NCI-H226 (cell line): ENCODE measurements at places on chromosomes 12 and 14.
A peak's percentile ranks its signal among the peaks of the same experiment; 100 is the strongest.

GRCh38 chr12:3752741-3753486 lies at the start of gene CRACR2A:
TSS of gene CRACR2A (minus strand) at chr12:3753109. CDS start at chr12:3696999, 56,110 bp downstream.
- no peak for DNase-seq

DNA sequence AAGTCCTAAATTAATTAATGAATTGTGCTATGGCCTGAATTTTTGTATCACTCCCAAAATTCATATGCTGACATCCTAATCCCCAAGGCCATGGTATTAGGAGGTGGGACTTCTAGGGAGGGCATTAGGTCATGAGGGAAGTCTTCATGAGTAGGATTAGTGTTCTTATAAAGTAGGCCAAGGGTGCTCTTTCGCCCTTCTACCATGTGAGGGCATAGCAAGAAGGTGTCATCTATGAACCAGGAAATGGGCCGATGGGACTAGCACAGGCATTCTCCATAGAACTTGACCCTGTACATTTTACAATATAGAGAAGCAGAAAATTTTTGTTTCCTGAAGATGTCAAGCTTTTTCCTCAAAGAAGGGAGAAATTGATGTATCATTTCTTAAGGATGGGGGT lies 12.5 kb downstream of the SYT10 start:
- peak; percentile 58 for DNase-seq

DNA sequence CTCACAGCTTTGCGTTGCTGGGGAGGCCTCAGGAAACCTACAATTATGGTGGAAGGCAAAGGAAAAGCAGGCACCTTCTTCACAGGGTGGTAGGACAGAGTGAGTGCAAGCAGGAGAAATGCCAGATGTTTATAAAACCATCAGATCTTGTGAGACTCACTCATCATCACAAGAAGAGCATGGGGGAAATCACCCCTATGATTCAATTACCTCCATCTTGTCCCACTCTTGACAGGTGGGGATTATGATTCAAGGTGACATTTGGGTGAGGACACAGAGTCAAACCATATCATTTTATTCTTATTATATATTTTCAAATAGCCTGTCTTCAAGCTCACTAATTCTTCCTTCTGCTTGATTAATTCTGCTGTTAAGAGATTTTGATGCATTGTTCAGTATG lies 665.3 kb downstream of the TRHDE start:
- no peak for DNase-seq

GRCh38 chr14:29176876-29177275 lies 410.3 kb downstream of the FOXG1 start:
- no peak for DNase-seq

DNA sequence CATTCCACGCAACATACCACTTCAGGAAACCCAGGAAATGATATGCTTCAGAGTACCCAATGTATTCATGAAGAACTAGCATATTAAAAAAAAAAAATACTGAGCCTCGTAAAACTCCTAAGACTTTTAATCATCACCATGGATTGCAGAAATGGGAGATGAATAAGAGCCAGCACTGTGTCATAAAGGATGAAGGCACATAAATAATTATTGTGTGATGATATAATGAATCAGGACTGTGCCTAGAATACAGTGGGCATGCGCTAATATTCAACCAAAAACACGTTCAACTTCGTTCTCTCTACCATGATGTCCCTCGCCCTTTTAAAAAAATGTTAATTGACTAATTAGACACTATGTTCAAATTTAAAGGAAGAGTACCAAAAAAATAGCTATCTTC lies 68.7 kb downstream of the CIT start:
- no peak for DNase-seq

GRCh38 chr14:70317969-70318634 lies 41.4 kb downstream of the COX16 start:
- no peak for DNase-seq

DNA sequence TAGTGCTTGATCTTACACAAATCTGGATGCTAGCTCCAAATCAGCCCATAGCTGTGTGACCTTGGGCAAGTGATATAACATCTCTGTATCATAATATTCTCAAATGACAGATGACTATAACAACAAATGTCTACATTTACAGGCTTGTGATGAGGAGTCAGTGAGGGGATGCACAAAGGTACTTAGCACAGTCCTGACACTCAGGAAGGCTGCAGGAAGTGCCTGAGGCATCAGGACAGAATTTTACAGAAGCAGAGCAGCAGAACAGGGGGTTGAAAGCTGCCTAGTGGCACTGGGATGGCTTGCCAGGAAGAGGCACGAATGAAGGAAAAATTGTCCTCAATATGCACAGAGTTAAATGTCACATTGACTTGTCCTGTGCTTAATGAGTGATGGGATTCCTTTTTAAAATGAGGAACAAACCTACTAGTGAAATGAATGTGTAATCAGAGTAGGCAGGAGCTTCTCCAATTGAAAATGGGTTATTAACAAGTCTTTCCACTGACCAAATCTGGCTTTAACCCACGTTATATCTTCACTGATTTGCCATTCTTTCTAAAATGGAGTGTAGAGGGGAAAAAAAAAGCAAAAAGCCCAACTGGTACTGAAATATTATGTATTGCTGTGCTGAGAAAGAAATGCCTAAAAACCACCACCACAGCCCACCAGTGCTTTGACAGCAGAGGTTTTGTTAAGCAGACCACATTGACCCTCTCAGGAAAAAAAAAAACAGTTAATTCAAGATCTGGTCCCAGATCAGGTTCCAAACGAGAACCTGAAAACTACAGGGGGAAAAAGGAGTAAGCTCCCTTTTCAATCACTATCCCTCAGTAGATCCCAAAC lies 11.6 kb downstream of the BTG1 start:
- DNase-seq = no peak

- no peak for DNase-seq
These were observed at the start of gene TTC9 for GRCh38 chr14:70641548-70642302. TSS of gene TTC9 (plus strand) at chr14:70641916. CDS start at chr14:70642130, 214 bp downstream.

- DNase-seq = no peak
These were observed 249.3 kb upstream of the KRR1 start for GRCh38 chr12:75760573-75761294.

- DNase-seq = peak; percentile 29
These were observed 49.6 kb downstream of the STON2 start for GRCh38 chr14:81350344-81351130.

DNA sequence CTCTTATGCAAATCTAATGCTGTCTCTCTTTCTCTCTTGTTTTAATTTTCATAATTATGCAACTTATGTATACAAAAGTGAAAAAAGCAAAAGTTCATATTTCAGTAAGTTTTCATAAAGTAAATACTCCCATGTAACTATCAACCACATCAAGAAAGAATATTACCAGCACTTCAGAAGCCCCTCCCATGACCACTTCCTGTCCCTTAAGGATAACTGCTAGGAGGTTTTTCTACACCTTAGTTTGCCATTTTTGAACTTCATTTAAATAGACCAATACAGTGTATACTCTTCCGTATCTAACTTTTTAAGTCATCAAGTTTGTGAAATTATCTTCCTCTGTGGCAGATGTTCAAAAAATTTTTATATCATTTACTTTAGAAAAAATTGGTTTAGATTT lies 547 bp upstream of the OR4K15 start:
- DNase-seq = no peak

DNA sequence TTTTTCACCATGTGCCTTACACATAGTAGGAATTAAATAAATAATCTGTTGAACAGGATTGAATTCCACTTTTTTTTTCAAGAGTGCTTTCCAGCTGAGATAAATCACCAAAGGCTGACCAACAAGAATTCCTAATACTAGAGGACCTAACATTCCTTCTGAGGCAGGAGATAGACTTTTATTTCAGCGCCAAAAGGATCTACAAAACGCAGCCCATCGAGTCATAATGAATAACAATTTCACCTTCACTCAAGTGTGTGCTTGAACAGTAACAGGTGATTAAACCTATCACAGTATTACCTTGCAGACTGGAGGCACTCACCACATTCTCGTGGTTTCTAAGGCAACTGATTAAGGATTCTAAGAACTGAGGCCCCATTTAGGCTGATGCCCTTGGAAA lies 224.3 kb upstream of the ATP2B1 start:
- peak; percentile 24 for DNase-seq

- peak; percentile 89 for DNase-seq
These were observed 615.4 kb downstream of the C12orf50 start for GRCh38 chr12:87413784-87414183.
